HepG2 (cell line): ENCODE measurements at places on chromosomes 5 and 9. TPM values are rescaled to one million over a fixed set of nuclear protein-coding genes. Genes with fewer than 3 reads are reported as not detected.

GRCh38 chr5:124880903-124881697 lies 134.7 kb upstream of the ZNF608 start:
- DNase-seq = no peak

The KIF4B gene
- 0.04 and 0.11 TPM in 2 replicates for total RNA-seq

GRCh38 chr5:163475411-163475810 lies 15.0 kb downstream of the HMMR start:
- DNase-seq = no peak

The CEL gene
- 0.62 and 1.5 TPM in 2 replicates for total RNA-seq

- DNase-seq = no peak
Measured at GRCh38 chr9:126069400-126069955, 257.2 kb upstream of the MVB12B start.

The ZMYND19 gene
- total RNA-seq = 29.6 and 38.7 TPM in 2 replicates

DNA sequence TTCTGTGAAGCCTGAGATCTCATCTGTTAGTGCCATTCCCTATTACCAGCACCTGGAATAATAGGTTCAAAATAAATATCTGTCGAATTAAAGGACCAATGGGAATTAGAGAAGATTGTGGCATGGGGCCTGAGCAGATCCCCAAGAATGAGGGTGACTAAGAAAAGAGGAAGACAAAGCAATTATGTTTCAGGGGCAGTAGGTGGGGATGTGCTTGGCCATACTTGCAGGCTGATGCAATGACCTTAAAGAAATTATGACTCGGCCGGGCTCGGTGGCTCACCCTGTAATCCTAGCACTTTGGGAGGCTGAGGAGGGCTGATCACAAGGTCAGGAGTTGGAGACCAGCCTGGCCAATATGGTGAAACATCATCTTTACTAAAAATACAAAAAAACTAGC lies 562.8 kb downstream of the PTPRD start:
- no peak for DNase-seq

The PCDHA13 gene
- 0.04 TPM in 1 of 2 replicates, not detected in the other for total RNA-seq

GRCh38 chr5:167870055-167870454 lies 421.4 kb upstream of the WWC1 start:
- no peak for DNase-seq

GRCh38 chr9:134163371-134164196 lies 780 bp downstream of the RNU6ATAC start:
- DNase-seq = no peak

DNA sequence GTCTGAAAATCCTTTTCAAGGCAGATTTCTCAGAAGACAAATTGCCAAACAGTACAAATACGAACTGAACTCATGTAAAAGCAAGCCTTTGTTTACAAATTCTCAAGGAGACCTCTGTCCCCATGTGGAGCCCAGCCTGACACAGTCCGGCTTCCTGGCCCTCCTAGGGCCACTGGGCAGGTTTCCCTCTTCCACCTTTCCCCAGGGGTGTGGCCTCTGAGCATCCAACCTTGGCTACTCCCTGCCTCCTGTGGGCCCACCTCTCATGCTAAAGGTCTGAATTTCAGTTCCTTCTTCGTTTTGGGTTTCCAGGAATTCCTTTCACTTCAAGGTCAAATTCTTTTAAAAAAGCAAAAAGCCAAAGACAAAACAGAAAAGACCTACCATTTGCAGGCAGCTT lies 10.1 kb downstream of the DAP start:
- DNase-seq = no peak

The SV2C gene
- not detected in 2 replicates for total RNA-seq

DNA sequence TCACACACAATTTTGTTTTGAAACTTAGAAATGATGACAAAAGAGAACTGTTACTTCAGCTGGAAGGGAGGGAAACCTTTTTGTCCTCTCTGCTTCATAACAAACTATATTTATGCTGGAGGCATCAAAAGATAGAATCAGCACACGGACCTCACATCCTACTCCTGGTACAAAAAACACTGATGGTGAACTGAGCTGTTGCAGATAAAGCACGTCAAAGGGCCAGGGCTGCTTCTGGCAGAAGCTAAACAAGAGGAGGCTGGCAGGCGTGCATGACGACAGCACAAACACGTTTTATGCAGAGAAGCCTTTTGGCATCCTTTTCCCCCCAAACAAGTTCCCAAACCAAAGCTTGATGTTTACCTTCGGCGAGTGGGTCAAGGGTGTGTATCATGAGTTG lies 169.6 kb downstream of the SLC24A2 start:
- no peak for DNase-seq

DNA sequence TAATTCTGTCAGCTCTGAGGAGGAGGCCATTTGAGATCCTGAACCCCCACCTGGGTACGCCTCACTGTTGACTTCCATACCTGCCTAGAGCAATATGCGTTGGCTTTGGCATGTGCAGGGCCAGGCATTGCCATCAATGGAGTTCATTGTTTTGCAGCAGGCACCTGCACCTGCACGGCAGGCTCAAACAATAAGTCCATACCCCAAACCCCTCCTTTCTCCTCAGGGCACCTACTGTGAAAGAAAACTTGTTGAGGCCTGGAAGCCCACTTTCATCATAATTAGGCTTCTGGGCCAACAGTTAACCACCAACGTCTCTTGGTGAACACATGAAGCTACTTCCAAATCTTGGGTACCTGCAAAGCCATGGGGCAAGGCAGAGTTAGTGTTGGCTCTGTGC lies 238.7 kb downstream of the NFIB start:
- no peak for DNase-seq

The GPR151 gene
- total RNA-seq = not detected in 2 replicates

GRCh38 chr9:21252721-21253547 lies 13.1 kb upstream of the IFNA14 start:
- DNase-seq = peak; percentile 10

DNA sequence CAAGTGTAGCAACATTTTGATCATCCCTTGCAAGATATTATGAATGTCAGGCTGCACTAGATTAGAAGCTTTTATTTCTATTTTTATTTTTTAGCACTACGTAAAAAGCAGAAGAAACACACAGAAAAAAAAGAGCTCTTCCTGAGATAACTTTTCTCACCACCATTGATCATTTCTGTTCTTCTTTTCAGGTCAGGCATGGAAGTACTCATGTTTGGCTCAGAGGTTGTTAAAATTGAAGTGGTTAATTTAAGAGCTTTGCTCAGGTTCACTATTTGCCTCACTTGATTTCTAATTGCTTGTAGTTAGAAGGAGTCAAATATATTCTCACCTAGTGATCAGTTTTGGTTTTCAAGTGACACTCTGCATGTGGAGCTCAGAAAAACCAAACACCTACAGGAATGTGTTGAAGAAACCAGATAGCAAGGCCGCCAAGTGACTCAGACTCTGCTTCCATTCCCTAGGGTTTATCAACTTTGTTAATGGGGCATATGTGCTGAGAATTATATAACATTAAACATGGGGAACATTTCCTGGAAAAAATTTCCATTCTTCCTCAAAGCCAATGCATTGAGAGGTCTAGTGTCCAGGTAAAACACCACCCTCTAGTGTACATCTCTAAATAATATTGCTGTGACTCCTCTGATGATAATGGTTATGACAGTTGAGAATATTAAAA lies 679.8 kb downstream of the CETN3 start:
- no peak for DNase-seq

- no peak for DNase-seq
Measured at GRCh38 chr5:73638344-73639095, 12.5 kb downstream of the ARHGEF28 start.

The FYB1 gene
- not detected in 2 replicates for total RNA-seq

- DNase-seq = no peak
Measured at GRCh38 chr9:107983181-107983603, 493.6 kb upstream of the KLF4 start.

DNA sequence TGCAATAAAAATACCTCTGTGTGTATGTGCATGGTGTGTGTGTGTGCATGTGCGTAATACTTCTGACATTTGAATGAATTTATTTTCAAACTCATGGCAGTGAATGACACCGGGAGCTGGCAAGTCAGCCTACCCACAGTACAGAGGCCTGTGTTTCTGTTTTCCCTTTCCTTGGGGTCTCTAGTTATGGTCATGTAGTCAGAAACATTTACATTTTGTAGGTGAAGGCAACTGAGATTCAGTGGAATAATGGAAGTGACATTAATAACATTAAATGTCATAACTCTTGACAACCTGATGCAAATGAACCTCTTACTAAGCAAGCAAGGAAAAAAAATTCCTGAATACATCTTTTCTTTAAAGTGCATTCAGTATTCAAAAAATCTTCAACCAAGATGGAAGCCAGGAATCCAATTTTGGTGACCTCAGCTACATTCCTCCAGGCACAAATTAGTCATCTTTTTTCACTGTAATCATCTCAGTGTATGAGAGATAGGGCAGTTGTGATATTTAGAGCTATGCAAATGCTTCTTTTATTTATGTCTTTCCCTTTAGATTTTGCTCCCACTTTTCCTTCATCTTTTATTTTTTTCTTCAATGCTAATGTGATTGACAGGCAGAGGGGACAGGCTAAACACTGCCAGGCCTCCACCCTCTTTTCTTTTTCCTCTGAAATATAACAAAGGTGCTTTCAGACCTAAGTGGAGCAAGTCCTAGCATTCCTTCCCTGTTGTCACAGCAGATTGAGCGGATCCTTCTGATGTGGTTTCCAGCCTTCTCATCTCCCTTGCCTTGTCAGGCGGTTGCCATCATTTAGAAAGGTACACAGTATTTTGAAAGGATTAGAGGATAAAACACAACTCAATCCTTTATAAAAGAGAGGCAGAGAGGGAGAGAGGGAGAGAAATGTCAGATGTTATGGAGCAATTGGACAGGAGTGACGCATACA lies 569.8 kb upstream of the ADAMTS16 start:
- DNase-seq = peak; percentile 52

The DPYSL3 gene
- 0.15 TPM in 1 of 2 replicates, not detected in the other for total RNA-seq

- no peak for DNase-seq
Measured at GRCh38 chr9:86794391-86795046, 152.8 kb downstream of the GAS1 start.

GRCh38 chr5:143693651-143694252 lies 118.2 kb upstream of the HMHB1 start:
- DNase-seq = no peak
